Cerebellar cortex (tissue), 1 donor: ENCODE measurements at places on chromosomes 1 and 21.
A peak's percentile ranks its signal among the peaks of the same experiment; 100 is the strongest.

DNA sequence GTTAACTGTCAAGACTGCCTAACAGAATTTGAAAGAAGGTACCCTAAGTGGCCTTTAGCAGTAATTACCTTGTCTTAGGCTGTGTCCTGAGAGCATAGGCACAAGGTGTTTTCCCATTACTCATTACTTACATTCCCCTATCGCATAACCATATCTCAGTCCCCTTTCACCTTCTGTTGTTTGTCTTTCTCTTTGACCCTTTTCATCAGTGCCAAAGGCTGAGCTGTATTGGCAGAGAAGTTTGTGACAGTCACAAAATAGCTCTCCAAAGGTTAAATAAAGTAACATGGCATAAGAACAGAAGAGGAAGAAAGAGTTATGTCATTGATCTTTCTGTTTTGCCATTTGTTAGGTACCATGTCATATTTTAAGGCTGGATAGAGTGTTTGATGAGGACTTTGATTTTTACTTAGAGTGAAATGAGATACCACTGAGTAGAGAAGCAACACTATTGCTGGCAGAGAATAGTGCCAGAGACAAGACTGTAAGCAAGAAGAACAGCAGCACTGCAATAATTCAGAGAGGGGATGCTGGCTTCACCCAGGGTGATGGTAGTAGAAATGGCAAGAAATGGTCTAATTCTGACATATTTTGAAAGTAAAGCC lies 497.8 kb downstream of the TTLL7 start:
- DNase-seq = no peak

DNA sequence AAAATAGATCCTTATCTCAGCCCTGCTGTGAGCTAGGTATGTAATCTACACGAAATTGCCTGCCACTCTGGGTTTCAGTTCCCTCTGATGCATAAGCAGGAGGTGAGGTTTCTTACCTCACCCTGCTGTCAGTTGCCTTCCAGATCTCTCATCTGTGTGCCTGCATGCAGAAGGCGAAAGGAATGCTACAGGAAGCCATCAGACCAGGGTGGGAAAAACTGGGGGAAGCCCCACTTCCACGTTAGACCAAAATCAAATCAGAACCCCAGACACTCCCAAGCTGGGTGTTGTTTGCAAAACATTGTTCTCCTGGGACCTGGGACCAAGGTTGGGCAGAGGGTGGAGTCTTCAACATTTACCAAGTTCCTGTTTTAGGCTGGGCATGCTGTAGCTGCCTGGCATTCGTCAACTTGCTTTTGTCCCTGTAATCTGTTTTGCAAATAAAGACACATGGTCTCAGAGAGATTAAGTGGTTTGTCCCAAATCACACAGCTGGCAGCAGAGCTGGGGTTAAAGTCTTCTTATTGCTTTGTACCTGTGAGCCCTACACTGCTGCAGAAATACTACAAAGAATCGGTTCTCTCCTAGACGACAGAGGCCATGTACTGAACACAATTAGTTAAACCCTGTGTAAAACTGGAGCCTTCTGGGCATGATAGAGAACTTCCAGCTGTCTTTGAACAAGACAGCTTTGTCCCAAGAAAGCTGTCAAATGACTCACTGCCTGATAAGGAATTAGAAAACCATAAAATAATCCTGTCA lies 389.7 kb upstream of the RUNX1 start:
- no peak for DNase-seq

DNA sequence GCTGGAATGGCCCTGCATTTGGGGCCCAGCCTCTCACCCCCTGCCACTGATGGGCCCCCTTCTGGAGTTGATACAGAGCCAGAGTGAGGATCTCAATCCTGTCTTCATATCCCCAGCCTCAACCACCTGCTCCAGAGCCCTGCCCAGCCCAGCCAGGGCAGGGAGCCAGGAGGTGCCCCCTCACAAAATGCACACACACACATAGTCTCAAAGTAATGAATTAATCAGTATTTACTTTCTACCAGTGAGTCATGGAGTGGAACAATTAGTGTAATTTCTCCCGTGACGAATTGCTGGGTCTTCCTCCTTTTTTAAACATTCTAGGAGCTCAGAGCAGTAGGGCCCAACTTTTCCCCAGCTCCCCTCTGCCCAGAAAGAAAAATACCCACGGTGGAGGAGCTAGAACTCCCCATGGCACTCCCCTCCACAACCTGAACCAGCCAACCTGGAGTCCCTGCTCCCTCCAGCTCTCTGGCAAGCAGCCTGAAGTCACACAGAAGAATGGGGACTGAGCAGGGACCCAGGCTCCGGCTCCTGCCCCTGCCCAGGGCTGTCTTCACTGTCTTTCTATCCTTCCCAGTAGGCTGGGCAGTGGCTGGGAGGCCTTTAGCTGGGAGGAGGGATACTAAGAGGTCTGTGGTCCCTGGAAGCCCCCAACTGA lies 29.3 kb downstream of the SDC3 start:
- DNase-seq = no peak

DNA sequence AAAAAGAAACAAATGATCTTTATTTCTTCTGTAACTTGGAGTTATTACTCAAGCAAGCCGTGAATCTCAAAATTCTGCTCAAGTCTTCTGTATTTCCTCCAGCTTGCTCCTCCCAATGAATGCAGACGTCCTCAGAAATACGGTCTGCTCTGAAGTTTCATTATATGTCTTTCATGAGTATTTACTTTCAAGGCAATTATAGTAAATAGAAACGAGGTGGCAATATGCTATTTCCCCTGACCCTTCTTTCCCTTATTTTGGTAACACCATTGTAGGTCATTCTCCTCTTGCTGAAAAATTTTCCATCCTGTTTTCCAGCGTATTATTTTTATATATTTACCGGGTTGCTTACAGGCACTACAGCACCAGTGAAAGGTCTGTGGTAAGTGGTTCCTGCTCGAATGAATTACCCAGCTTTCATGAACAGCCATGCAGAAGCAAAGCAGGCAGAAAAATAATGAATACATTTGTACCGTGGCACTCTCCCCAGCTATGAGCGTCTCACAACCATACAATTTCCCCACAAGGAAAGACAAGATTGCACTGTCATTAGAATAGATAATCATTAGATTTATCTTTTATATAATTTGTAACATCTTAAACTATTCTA lies 350.9 kb upstream of the PKN2 start:
- no peak for DNase-seq

DNA sequence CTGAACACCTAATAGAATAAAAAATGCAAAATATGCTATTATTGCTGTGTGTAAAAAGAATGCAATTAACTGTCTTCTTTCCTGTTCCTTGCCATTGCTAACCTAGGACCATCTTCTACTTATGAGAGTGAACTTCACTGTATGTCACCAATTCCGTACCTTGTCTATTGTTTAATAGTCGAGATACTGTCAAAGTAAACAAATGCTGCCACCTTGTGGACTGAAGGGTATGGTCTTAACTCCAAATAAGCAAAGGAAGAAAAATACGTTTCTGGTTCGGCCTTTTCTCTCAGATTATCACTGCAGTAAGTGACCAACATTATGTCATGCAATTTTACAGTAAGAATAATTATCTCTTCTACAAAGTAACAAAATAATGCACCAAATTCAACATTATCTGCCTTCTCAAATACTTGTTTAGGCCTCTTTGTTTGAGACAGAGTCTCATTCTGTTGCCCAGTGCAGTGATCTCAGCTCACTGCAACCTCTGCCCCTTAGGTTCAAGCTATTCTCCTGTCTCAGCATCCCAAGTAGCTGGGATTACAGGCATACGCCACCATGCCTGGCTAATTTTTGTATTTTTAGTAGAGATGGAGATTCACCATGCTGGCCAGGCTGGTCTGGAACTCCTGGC lies 133.4 kb downstream of the COP1 start:
- peak; percentile 88 for DNase-seq

GRCh38 chr1:10196976-10197375 lies 13.4 kb upstream of the KIF1B start:
- DNase-seq = no peak

DNA sequence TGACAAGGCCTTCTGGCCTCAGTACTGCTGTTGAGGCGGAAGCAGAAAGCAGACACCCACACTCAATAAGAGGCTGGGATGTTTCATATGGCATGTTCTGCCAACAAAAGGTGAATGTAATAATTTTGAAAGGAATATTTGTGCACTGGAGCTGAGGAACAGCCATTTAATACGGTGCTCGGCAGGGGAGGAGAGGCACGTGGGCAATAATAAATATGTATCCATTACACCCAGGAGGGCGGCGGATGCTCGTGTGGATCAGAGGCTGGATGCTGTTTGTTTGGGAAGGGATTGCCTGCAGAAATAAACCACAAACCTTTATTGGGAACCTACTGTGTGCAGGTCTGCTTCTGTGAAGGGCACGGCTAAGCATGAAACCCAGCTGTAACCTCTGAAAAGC lies 92.0 kb downstream of the VWA5B1 start:
- DNase-seq = no peak

- no peak for DNase-seq
These were observed 5.9 kb upstream of the VCAM1 start for GRCh38 chr1:100713626-100714025.

DNA sequence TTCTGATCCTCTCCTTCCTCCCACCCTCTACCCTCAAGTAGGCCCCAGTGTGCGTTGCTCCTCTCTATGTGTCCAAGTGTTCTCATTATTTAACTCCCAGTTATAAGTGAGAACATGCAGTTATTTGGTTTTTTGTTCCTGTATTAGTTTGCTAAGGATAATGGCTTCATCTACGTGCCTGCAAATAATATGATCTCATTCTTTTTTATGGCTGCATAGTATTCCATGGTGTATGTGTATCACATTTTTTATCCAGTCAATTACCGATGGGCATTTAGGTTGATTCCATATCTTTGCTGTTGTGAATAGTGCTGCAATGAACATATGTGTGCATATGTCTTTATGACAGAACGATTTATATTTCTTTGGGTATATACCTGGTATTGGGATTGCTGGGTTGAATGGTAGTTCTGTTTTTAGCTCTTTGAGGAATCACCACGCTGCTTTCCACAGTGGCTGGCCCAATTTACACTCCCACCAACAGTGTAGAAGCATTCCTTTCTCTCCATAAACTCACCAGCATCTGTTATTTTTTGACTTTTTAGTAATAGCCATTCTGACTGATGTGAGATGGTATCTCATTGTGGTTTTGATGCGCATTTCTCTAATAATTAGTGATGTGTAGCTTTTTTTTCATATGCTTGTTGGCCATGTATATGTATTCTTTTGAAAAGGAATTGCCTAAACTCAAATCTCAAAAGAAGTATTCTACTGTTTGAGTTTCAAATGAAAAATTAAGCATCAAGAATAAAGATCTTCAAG lies 116.9 kb downstream of the ETS2 start:
- DNase-seq = no peak
